NCI-H1930 (cell line): ENCODE measurements at places on chromosomes 5 and 9.

DNA sequence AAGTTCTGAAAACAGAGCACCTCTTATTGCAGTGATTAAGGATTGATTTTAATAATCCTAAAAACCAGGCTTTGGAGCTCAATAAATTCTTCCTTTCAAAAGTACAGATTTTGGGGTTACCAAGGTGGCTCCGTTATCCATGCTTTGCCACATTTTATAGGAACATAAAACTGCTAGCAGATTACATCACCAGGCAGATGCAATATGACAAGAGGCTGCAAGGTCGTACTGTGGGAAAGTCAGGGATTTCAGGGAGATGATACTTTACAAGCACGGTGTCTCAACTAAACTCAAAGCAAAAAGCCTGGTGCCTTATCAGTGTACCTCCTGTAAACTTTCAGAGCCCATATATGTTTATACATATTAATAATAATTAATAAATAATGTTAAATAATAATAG, 28.6 kb downstream of the ADAMTSL1 start:
- no peak for DNase-seq

DNA sequence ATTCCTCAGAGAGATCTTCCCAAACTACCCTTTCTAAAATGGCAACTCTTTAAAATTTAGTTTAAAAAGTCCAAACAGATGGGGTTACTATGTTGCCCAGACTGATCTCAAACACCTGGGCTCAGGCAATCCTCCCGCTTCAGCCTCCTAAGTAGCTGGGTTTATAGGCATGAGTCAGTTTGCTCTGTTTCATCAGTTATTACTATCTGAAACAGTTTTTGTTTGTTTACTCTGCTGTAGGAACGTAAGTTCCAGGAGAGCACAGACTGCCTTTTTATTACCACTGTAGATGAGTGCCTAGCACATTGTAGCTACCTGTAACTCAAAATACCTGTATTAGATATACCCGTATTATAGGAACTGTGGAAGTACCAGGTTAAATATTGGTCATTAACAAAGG, 89.4 kb downstream of the UHRF2 start:
- no peak for DNase-seq

DNA sequence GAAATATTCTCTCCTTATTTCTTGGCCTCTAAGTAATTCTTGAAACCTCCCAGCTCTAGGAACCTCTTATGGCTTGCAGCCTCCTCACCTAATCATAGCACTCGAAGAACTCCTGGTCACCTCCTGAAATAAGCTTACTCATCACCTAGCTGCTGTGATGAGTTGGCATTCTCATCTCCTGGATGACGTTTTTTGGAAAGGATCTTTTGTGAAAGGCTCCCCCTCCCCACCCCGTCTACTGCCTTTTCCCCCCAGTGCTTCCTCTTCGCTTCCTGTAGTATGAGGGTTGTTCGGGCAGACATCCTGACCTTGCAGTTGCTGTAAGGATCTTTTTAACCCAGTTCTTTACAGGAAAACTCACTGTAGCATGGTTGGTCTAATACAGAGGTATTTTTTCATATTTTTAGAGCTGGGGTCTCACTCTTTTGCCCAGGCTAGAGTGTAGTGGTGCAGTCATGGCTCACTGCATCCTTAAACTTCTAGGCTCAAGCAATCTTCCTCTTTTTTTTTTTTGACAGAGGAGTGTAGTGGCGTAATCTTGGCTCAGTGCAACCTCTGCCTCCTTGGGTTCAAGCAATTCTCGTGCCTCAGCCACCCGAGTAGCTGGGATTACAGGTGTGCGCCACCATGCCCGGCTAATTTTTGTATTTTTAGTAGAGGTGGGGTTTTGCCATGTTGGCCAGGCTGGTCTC, 41.8 kb downstream of the ARHGAP26 start:
- DNase-seq, result no peak

GRCh38 chr5:57186194-57186593, 12.3 kb downstream of the GPBP1 start:
- no peak for DNase-seq

DNA sequence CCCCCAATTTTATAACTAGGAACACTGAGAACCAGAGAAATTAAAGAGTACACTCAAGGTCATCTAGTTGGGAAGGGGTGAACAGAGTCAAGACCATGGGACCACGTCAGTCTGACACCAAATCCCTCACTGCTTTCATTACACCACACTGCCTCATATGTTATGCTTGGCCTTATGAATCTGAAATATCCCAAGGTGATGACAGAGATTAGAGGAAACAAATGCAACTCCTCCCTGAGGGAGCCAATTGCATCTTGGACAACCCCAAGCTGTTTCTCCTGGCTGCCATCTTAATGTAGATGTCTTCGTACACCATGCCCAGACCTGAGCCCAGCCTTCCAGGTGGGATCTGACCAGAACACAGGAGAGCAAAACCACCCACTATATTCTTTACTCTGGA, 60.6 kb upstream of the ABCA1 start:
- no peak for DNase-seq

DNA sequence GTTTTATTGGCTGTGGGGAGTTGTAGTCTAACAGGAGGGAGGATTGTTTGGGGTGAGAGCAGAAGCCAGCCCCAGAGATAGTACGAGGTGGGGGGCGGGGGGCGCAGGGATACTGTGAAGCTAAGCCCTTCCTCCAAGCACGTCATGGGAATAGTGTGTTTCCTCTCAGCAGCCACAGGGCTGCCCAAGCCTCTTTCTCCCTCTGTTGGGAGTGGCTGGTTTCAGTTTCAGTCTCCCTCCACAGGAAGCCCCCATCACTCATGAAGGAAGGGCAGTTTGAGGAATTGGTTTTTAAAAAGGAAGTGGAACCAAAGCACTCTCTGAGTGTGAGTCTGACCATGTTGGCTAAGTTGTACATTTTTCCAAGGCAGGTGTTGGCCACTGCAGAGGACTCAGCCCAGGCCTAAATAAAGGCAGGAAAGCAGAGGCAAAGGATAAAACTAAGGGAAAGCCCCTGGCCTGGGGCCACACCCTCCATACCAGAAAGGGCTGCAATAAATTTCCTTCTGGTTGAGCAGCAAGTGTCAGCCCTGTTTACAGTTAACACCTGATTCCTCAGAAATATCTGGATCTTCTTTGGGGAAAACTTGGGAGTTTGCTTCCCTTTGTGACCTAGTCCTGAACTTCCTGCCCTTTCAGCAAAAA, 3.2 kb downstream of the RAB24 start:
- DNase-seq, result no peak
